ENCODE measurements at places on chromosomes 2 and 18.

DNA sequence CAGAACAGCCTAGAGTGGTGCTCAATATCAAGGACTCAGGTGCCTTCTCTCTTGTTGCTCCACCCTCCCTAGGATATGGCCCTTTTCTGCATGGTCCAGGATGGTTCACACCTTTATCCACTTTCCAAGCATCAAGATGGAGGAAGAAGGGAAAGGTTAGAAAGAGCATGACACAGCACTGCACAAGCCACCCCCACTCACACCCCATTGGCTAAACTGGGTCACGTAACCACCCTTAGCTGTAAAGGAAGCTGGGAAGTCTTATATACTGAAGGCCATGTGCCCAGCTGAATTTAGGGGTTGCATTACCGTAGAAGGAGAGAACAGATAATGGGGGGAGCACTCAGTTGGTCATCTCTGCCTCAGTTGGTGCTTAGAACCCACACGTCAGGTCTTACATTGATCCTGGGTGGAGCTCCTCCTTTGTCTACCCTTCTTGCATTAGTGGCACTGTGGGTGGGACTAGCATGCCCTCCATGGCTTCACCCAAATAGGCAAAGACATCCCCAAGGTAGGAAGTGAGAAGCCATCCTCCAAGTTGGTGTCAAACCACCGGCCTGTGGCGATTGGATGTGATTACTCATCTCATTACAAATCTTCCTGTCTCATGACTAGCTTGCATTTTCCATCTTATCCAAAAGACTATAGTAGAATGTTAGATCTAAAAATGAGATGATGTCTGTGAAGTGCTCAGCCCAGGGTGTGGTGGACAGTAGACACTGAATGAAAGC, 248.5 kb downstream of the HAUS1 start:
- DNase-seq: no peak

DNA sequence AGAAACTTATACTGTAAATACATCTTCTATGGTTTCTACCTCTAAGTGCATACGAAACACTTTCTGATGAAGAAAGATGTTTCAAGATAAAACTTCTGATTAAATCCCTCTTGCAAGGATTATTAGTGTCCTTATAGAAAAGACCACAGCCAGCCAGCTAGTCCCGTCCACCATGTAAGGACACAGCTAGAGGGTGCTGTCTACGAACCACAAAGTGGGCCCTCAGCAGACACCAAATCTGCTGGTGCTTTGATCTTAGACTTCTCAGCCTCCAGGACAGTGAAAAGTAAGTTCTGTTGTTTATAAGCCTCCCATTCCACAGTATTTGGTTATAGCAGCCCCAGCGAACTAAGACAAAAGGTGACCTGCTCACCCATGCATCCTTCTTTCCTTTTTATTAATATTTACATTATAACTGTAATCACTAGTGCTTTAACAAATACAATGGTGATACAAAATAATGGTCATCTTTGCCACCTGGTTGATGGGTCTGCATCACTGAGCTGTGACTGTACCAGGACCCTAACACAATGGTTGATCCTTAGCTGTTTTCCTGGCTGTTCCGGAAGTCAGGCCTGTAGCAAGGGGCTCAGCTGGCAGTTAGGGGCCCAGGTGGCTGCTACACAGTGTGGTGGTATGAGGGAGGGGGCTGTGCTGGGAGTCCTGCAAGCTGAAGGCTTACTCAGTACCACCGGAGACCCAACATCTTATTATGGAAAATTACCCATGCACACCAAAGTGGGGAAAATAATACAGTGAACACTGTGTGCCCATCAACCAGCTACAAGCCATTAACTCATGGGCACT, 108.5 kb upstream of the SMAD7 start:
- no peak for DNase-seq

GRCh38 chr2:17146358-17146757, 371.9 kb downstream of the RAD51AP2 start:
- no peak for DNase-seq

DNA sequence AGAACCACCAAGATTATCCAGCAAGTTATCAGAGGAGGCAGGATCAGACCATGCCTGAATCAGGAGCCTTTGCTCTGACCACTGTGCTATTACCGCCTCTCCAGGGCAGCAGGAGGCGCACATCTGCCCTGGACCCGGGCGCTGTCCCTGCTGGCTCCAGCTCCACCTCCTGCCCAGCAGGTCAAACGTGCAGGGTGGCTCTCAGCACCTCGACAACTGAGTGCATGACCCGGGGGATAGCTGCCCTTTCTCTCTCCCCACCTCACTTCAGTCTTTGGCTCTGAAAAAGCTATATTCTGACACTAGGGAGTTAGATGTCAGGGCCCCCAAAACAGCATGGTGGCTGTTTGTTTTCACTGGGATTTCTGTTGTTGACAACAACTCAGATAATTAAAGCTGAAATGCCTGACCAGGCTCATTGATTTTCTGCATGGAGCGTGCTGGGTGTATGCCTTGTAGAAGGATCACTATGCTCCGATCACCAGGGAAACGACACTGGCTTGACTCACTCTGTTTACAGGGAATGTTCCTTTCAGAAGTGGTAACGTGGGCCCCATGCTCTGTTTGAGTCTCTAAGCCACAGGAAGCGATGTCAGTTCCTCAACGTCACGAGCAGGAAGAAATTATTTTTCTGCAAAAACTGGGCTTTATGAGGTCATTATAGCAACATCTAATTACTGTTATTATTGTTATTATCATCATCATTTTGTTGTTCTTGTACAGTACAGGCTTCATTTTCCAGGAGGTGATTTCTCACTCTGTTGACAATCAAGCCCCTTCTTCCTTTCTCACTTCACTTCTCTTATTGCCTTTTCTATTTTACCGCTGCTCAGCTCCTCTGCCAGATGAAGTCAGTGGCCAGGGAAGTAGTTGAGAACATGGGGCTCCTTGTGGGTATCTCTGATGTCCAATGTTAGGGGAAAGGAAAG, 125.6 kb downstream of the PLB1 start:
- DNase-seq: peak; percentile 68

DNA sequence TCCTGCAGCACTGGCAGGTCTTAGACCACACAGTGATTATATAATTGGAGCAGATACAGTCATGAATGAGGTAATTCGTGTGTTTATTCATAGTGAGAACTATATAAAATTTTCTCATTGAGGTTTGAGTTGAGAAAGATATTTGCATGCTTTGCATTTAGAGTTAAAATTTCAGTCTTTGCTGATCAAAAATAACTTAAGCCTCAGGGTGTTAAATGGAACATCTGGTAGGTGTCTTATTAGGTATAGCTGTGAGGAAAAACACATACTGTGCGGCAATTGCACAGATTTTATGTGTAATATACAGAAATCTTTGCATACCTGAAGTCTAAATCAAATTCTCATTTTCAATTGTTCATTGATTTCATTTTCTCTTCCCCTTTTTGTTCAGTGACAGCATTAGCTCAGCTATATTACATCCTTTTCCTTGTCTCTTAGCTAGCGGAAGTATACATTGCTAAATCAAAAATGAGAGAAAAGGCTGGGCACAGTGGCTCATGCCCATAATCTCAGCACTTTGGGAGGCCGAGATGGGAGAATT, 21.2 kb downstream of the GORASP2 start:
- DNase-seq: no peak

DNA sequence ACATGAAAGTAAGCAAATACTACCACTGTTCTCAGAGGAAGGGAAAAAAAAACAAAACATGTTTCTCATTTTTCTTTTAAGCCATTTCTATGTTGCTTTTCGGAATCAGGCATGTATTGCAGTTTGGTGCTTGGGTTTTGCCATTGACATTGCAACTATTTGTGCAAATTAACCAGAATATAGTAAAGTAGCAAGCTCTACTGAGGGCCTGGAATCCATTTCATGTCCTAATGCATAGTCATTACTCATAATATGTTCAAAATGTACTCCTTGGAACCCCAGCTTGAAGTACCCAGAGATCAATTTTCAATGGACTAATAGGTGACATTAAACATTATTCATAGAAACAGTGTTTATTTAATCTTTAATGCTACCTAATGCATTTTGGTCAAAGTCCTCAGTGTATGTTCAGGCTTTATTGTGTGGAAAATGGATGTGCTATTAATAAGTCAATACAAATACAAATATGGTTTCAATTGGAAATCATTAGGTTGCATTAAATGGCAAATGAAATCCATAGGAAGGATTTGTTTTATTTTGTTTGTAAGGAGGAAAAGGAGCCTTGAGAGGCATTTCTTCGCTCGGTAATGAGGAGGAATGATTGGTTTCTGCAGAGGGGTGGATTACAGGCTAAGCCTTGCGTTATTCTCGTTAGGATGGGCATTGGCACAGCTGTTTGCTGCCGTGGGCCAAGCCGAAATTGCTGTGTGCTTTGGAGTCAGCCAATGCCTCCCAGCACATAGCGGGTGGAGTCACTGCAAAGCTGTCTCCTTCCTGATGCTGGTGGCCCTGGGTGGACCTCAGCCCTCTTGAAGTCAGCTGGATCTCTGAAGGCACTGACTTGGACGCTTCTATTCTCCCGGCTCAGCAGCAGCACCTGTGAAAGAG, 56.4 kb downstream of the MYCN start:
- DNase-seq: no peak

GRCh38 chr2:47062681-47063537, 92.2 kb downstream of the STPG4 start:
- no peak for DNase-seq

DNA sequence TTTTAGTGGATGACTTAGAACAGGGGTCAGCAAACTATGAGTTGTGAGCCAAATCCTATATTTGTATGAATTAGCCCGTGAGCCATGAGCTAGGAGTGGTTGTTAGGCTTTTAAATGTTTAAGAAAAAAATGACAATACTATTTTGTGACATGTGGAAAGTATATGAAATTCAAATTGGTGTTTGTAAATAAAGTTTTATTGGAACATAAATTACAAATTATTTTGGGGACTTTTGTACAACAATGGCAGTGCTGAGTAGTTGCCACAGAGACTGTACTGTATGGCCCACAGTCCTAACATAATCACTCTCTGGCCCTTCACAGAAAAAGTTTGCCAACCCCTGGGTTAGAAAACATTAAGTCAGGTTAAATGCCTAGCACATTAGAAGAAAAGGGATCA, 26.1 kb downstream of the ADNP2 start:
- DNase-seq: no peak

DNA sequence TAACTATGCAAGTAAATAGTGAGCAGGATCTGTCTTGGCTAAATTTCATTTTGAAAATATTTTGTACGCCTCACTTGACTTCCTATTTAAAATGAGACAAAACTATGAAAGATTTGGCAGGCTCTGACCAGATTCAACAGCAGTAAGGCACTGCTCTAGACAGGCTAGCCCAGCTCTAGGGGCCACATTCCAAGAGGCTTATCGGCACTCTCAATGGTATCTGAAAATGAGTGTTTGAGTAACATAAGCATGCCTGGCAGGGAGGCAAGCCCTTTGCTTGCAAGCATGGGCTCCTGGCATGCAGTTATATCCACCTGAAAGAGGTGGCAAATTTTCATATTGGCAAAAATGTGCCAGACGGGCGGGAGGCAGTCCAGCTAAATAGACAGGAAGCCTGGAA, 10.5 kb downstream of the CAPN13 start:
- DNase-seq: no peak

DNA sequence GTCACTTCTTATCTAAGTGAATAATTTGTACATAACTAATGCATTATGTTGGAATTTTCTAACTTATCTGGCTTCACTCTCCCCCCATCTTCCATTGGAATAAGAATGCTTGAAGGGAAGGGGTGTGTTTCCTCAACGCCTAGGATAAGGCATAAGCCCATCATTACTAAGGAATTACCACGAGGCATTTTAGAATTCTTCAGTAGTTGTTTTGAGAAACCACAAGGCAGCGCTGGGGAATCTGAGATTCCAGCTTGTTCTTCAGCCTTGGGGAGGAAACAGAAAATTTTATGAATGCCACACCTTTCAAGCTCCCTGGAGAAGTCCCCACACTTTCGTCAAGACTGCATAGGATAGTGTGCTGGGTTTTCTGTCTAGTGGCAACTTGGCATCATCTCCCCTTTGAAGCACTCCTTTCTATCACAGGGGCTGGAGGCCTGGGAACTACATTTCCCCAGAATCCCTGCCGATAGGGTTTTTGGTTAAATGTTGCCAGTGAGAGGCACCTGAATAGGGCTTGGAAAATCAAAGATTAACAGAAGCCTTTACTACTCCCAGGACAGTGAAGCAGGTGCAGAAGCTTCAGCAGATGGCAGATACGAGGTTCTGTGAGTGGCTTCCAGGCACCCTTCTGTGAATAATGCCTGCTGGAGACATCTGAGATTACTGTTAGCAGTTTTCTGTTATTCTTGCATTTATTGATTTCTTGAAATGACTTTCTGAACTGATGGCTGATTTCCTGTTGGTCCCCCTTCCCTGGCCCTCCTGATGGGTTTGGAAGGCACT, 192.7 kb upstream of the REV1 start:
- peak; percentile 55 for DNase-seq

GRCh38 chr2:122669627-122670026, 914.2 kb downstream of the TSN start:
- no peak for DNase-seq

GRCh38 chr2:33272001-33272400, 204.4 kb upstream of the RASGRP3 start:
- DNase-seq: no peak

- DNase-seq: no peak
Observed at GRCh38 chr2:34831096-34831495, 1232.0 kb upstream of the FAM98A start.

DNA sequence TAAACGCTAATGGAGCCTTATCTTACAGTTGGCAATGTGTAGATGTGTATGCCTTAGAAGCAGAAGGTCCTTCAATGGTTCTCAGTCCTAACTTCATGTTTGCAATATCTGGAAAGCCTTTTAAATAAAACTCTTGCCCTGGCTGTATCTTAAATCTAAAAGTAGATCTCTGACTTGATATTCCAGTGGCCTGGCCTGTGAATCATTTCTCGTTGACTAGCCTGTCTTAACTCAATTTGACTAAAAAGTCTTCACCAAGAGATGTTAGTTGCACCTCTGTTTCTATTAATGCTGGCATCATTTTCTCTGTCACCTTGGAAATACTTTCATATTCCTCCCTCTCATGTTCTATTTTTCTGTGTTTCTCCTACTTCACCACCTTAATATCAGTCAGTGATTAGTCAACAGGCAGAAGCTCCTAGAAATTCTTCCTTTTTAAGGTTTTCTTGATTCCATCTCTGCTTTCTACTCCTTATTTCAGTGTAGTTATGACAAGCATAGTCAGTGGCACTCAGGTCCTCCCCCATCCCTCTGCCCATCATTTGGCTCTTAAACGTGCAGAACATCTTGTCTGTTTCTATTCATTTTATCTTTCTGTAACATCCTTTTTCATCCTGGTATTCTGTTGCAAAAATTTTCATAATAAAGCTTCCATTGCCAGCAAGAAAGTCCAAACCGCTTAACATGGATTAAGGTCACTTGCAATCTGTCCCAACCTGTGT, 4.3 kb downstream of the ITGAV start:
- DNase-seq: no peak

DNA sequence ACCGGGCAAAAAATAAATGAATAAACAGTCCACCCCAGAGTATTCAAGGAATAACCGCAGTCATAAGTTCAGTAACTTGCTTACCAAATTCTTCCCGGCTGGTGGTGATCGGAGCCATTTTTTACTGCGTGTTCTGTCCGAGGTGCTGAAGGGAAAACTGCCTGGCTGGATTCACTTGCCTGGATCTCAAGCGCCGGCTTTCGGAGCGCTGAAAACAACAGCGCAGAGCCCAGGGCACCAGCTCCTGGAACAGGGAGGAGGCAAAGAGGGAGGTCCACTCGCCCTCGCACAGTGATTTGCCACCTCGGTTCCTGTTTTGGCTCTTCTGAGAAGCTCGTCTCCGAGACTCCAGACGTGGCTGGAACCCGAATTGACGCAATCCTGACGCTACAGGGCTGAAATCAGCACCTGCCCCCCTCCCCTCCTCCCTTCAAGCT, at the start of gene SYT4:
Gene SYT4, minus strand, starts transcription at position 327 of the 437 bp plus-strand sequence. Its CDS starts 209 bp downstream, at position 118.
- no peak for DNase-seq

GRCh38 chr18:63105636-63106316, 213.8 kb downstream of the BCL2 start:
- DNase-seq: no peak

Data from HS-5 (cell line).